ENCODE measurements at places on chromosomes 6 and 20.

DNA sequence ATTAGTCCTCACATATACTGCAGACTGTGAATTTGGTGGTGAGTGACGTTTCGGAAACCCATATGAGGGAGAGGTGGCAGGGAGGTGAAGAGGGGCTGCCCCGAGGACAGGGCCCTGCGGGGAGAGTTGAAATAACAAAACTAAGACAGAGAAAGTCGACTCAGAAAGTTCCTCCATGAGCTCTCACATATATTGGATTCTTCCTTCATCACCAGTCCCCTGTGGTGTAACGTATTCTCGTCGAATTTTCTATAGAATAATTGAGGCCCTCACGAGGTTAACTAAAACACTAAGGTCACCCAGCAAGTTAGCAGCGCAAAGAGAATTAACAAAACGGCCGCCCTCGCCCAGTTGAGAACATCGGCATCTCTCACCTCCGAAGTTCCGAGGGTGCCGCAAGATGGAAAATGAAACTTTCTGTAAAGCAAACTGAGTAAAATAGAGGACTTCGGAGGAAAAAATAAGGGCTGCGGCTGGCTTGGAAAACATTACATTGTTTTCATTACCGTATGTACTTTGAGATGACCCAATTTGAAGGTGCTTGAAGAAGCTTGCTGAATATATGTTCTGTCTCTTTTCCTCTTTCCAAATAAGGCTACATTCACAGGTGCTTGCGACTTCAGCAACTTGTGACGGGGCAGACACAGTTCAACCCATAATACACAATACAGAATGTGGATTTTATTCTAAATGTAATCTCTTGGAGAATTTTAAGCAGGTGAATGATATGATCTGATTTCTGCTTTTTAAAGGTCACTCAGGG is 490.9 kb upstream of the JARID2 start:
- no peak for DNase-seq

GRCh38 chr6:30169658-30170614 is 6.6 kb downstream of the TRIM15 start:
- DNase-seq: no peak

DNA sequence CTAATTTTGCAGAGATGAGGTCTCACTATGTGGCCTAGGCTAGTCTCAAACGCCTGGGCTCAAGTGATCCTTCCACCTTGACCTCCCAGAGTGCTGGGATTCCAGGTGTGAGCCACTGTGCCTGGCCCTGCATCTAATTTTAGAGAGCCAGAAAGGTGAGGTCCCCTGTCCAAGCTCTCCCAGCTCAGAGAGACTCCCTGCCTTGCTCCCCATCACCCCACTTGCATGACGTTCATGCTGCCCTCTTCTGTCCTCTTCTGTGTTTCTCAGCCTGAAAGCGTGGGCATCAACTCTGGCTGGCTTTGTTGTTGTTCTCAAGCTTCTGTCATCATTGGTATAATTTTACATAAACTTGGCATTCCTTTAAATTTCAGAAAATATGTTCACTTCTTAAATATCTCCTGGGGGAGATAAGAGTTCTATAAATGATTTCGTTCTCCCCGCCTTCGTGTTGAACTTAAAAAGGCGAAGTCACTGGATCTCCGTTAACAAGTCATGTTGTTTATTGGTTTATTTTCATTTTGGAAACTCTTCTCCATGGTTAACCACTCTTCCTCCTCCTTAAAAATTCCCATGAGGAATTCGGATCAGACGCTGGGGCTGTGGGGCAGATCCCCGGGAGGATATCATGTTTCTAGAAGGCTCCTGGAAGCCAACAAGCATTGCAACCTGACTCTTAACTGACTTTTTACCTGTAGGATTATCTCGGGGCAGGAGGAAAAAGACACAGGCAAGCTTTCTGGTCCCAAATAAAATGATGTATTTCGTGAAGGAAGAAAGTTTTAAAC is 13.2 kb upstream of the PARD6B start:
- no peak for DNase-seq

GRCh38 chr20:775679-776135 is 7.4 kb upstream of the SLC52A3 start:
- no peak for DNase-seq

DNA sequence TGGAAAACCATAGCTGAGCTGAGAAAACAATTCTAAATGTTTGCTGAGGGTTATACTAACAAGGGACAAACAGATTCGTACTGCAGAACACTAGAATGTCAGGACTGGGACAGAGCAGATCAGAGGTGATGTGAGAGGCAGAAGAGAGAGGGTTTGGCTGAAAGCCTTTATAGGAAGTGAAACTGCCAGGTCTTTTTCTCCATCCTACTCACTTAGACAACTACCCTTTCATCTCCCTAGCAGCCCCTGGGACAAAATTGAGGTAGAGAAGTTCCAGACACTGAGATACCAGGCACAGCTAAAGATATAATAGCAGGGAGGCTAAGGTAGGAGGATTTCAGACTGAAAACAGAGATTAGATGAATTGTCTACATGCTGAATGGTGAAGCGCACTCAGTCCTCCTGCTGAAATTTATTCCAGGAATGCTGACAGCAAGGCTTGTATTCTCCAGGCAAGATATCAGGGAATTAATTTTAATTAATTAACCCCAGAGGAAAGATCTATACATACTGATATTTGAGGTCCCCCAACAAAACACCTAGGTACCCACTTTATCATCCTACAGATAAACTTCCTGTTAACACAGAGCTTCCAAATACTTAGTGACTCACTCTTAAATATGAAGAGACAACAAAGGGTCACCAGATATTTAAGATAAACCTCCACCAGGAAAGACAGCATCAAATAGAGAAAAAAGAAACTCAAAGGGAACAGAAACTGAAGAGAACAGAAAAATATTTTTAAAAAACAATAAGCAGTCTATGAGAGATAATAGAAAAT is 12.6 kb upstream of the EIF2S2 start:
- no peak for DNase-seq

DNA sequence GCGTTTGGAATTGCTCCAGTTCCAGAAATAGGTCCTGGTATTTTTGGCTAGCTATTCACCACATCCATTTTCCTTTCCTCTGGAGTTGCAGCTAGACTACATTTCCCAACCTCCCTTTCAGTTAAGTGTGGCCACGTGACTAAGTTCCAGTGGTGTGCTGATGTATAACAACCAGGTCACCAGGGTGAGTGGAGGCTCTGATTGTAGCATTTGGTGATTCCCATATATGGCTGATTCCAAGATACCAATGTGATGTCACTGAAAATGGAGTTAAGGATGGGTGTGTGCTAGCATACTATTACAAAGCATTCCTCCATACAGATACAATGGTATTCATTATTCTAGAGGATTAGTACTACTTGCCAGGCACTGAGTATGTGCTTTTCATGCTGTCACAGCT is 49.7 kb upstream of the STK35 start:
- no peak for DNase-seq

DNA sequence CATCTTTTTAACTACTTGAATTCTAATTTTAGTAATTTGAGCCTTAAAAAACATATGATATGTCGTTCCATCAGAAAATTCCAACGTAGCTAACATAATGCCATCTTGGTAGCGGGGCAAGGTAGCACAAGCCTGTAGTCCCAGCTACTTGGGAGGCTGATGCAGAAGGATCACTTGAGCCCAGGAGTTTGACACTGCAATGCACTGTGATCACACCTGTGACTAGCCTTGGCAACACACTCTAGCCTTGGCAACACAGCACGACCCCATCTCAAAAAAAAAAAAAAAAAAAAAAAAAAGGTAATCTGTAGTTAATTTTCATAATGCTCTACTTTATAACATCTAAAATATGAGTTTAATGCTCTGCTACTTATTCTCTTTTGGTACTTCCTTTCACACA is 6.7 kb downstream of the BCLAF1 start:
- DNase-seq: no peak

DNA sequence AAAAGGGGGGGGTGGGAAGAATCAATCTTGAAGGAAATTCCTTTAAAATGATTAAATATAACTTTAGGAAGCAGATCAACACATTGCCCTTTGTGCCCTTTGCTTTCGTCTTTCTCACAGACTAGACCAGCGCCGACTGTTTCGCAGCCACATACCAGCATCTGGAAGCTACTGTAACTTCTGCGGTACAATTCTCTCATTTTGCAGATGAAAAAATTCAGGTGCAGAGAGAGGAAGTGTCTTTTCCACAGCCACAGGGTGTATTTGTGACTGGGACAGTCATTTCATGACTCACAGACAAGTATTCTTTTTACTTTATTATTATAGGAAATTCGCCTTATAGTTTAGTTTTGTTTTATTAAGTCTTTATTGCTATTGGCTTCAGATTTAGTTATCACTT is 84.2 kb downstream of the UST start:
- DNase-seq: no peak

- no peak for DNase-seq
Measured at GRCh38 chr20:43981540-43981939, 66.9 kb downstream of the TOX2 start.

- DNase-seq: no peak
Measured at GRCh38 chr6:43491750-43492661, 14.6 kb downstream of the TJAP1 start.

- no peak for DNase-seq
Measured at GRCh38 chr20:63855363-63856097, 5.8 kb upstream of the ABHD16B start.

- no peak for DNase-seq
Measured at GRCh38 chr6:77762386-77762785, 109.5 kb downstream of the MEI4 start.

DNA sequence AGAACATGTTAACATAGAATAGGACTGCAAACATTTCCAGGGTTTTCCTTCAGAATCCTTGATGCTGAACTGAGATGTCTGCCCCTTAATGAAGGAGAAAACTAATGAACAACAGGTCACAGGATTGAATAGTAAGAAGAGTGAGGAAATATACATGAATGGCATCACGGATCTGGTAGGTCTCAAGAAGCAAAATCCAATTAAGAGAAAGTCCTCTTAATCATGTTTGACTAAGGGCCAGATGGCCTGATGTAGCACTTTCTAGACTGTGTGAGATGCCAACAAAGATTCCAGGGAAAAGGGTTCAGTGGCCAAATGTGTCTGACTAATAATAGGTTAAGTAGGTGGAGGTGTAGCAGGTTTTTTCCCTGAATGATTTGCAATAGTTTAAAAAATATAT is 13.7 kb upstream of the SHPRH start:
- no peak for DNase-seq

GRCh38 chr6:15996030-15996429 is 132.9 kb upstream of the MYLIP start:
- DNase-seq: no peak

- no peak for DNase-seq
Measured at GRCh38 chr6:121826156-121826810, 390.8 kb downstream of the GJA1 start.

All from activated CD4-positive, alpha-beta T cell treated with anti-CD3 and anti-CD28 coated beads, Interleukin-2, amount 50 U/mL, for 24 hours (primary cell).